AG10803 (cell line): ENCODE measurements at places on chromosomes 2 and 18.

- no peak for DNase-seq
Measured at GRCh38 chr18:22701795-22702194, 231.3 kb upstream of the RBBP8 start.

- DNase-seq: no peak
Measured at GRCh38 chr2:120908314-120908975, 172.8 kb downstream of the GLI2 start.

DNA sequence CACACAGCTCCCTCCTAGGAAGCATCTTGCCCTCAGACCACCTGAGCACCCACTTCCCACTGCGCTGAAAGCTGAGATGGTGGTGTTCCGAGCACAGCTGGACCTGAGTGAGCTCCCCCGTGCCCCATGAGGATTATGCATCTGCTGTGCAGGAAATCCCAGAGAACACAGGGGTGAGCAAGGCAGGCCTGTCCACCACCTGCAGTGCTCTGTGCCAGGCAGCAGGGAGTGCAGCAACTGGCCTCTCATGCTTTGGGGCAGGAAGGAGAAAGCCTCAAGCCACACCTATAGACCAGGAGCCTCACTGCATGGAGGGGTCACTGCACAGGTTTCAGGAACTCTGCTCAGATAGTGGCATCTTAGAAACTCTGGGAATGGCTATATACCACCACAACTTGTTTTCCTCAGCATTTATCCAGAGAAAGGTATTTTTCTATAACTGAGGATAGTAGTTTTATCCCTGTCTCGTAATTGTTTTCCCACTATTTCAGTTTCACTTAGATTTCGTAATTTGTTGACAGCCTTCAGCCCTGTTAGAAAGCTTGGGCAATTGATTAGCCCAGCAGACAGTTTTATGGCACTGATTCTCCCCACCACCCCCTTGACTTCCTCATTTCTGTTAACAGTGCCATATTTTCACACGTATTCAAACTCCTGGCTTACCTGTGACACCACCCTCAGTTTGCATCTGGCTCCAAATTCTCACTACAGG, 144.3 kb upstream of the DAPL1 start:
- DNase-seq: no peak

DNA sequence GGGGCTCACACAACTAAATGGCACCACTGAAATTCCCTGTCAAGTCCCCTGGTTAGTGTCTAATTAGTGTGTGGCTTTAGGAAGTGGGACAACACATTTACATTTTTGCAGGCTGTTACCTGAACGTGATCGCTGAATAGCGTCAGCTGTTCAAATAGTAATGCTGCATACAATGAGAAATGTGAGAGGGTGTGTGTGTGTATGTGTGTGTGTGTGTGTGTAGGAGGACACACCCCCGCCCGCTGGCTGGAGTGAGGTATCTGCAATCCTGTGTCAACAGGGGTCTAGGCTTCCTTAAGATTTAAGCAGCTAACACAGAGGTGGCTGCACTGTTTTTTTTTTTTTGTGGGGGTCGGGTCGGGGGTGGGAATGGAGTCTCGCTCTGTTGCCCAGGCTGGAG, 4.8 kb upstream of the LYPD6B start:
- DNase-seq: no peak

DNA sequence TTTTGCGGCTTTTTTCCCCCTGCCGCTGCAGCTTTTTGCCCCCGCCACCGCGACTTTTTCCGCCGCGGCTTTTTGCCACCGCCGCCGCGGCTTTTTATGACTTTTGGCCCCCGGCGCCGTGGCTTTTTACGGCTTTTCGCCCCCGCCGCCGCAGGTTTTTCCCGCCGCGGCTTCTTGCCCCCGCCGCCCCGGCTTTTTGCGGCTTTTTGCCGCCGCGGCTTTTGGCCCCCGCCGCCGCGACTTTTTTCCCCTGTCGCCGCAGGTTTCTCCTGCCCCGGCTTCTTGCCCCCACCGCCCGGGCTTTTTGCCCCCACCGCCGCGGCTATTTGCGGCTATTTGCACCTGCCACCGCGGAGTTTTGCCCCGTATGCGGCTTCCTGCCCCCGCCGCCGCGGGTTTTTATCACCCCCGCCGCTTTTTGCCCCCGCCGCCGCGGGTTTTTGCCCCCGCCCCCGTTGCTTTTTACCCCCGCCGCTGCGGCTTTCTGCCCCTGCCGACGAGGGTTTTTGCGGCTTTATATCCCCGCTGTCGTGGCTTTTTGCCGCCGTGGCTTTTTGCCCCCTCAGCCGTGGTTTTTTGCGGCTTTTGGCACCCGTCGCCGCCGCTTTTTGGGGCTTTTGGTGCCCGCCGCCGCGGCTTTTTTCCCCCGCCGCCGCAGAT, 2750.9 kb downstream of the RPIA start:
- no peak for DNase-seq

- DNase-seq: no peak
Measured at GRCh38 chr2:57615855-57616556, 430.6 kb upstream of the VRK2 start.
